Stimulated activated CD8-positive, alpha-beta memory T cell treated with anti-CD3 and anti-CD28 coated beads, Interleukin-15, amount 100 ng/mL, for 4 hours (primary cell): ENCODE measurements at places on chromosomes 16 and 17.
A peak's percentile ranks its signal among the peaks of the same experiment; 100 is the strongest.

GRCh38 chr17:6862825-6863224, 31.3 kb upstream of the TEKT1 start:
- no peak for DNase-seq

GRCh38 chr16:75002474-75002873, 3.6 kb downstream of the ZNRF1 start:
- DNase-seq = no peak

DNA sequence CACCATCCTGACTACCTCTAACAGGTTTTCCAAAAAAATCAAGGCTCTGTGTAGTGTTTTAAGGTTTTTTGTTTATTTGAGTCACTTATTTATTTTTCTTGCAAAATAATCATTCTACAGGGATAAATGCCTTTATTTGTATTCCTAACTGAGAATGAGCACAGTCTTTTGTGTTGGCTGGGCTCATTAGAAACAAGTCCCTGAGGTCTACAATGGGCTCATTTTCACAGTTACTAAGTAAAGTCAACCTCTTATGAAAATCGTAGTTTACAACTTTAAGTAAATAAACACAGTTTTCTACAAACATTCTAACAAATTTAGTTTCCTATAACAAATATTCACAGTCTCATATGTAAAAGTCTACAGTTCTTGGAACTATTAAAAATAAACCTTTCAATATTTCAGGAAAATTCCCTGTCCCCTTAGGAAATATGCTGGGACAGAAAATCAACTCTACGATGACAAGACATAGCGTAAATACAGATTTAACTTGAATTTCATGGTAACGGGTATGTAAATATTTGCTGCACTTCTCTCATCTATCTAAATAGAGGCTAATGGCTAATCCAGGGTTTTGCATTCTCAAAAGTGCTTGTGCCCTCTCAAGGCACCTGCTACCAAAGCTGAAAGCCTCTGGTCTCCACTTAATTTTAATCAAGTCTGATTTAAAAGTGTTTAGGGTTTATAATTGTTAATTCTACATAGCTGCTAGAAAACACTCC, 31.5 kb upstream of the CDH5 start:
- no peak for DNase-seq

DNA sequence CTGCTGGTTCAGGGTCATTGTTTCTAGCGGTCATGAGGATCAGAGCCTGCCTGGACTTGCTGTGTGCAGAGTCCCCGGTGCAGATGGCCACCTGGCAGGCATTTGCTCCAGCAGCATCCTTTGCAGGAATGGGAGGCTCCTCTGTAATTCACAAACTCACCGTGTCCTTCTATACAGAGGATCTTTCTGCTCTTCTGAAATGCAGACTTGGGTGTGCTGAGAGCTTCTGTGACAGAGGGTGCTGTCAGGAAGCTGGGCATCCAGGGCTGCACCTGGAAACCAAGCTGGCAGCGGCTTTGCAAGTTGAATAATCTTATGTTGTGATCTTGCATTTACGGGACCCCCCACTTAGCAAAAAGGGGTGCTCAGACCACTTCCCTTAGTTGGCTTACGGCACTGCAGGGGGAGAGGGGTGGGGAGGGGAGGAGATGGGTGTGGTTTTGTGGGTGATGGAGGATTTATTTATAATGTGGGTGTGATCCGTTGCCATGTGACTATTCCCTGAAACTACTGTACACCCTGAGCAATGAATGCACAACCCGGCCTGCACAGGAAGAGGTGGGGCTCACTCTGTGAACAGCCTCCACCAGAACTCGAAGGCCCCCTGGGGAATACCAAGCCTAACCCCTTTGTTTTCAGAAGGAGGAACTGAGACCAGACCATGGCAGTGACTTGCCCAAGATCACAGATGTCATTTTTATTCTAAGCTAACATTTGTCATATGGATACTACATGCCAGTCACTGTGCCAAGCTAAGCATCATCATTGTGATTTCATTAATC, 178.3 kb downstream of the PRKCB start:
- peak; percentile 25 for DNase-seq

DNA sequence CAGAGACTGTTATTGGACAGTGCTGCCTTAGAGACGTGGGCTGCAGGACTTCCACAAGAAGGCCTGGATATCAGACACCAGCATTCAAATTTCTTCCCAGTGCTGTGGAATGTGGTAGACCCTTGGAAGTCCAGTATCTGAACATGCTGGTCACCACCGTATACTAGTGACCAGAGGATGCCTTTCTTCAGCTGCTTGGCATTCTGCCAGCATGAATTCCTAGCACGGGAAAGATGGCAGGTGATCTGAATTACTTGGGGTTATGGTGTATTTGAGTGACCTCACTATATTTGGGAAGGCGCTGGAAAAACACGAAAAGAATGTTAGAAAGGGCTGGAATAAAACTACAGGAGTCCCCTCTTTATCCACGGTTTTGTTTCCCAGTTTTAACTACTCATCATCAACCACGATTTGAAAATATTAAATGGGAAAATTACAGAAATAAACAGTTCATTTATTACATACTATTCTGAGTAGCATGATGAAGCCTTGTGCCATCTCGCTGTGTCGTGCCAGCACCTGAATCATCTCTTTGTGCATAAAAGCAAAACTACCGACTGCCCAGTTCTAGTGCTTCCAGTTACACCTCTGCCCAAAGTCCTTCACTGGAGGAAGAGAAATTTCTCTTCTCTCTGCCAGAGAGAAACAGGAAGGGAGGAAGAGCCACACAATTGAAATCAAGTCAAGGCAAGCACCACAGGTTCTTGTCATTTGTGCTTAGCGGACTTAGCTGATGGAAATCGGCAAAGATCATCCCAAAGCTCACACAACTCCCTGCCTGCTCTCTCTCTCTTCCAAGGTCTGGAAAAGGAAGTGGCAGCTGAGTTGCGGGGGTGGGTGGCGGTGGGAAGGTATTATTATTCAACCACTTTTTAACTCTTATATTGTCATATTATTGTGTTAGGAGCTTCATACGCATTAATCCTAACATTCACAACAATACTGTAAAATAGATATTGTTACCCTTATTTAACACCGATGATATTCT, 1.4 kb upstream of the CHST4 start:
- no peak for DNase-seq

DNA sequence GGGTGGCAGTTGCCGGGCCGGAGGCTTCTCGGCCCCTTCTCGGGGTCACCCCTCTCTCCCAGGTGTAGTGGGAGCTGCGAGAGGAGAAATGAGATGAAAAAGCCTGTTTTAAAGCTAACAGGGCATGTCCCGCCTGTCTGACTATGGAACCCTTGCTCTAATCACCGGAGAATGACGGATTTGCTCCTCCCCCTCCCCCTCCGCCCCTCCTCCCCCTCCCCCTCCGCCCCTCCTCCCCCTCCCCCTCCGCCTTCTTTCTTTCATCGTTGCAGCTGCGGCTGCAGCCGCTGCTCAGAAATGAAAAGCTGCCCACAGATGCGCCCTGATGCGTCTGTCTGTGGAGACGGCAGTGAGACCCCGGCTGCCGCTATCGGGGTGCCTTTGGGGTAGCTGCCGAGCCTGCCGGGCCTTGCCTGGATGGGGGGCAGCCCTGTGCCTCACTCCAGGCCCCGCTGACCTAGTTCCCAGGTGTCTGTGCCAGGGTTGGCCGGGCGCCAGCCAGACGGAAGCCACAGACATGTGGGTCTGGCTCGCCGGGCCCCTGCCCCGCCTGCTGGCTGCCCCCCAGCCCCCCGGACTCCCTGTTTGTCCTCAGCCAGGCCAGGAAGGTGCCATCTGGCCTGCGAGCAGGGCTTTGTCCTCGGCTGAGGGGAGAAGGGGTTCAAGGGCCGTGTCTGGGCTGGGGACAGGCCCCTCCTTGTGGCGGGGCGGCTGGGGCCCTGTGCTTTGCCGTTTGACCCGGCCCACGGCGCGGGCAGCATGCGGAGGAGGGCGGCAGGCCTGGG, 37.7 kb downstream of the GINS2 start:
- DNase-seq = no peak

- DNase-seq = no peak
These were observed 22.2 kb downstream of the CFAP52 start for GRCh38 chr17:9598661-9599060.

GRCh38 chr16:11679941-11680911, 12.0 kb downstream of the SNN start:
- no peak for DNase-seq

GRCh38 chr16:66093191-66093590, 273.3 kb upstream of the CDH5 start:
- DNase-seq = no peak

DNA sequence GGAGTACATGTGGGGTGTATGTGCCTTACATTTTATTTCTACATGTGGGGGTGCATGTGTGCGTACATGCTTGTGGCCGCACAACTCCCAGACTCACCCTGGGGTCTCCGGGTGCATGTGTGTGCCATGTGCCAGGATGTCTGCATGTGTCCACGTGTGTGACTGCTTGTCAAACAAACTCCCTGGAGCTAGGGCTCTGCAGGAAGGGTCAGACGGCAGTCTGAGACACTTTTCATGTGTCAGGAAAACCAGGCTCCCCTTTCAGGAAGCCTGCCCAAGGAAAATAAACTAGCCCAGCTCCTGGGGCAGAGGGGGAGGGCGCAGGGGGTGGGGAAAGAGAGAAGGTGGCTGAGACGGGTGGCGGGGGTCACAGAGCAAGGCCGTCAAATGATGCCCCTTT, 44.7 kb downstream of the FZD2 start:
- DNase-seq = no peak
